ENCODE measurements at places on chromosomes 3 and 15.
A peak's percentile ranks its signal among the peaks of the same experiment; 100 is the strongest.

DNA sequence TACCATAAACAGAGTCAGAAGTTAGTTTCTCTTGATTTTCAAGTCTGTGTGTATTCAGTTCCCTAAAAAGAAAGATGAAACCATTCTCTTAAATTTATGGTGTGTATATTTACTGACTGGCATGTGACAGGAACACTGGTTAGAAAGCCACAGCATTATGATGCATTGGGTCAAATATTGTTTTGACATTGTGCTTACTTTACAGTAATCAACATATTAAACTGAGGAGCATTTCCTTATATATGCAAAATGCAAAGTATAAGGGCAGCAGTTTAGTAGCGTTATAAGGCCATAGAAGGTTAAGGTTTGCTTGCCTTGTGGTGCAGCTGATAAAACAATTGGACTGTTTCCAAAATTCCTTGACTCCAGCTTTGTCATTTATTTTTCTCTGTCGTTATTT, 72.9 kb downstream of the EPHA3 start:
- DNase-seq: no peak

GRCh38 chr3:120350401-120350941, 1.3 kb upstream of the LRRC58 start:
- DNase-seq: peak; percentile 30

GRCh38 chr3:144569651-144570050, 598.0 kb downstream of the DIPK2A start:
- DNase-seq: no peak

DNA sequence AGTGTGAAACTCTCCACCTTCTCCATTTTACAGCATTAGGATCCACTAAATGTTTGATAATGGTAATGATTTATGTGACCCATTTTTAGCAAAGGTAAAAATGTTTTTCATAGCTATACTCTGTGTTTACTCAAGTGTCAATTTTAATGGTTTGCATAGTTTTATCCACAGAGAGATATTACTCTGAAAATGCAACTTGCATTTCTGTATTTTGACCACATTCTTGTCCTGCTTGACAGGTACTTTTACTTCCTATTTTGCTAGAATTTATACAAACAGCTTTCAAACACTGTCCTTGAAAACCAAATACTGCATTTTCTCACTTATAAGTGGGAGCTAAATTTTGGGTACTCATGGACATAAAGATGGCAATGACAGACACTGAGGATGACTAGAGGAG, 62.9 kb downstream of the SERPINI1 start:
- no peak for DNase-seq

GRCh38 chr3:187522293-187522692, 147.9 kb downstream of the SST start:
- no peak for DNase-seq

DNA sequence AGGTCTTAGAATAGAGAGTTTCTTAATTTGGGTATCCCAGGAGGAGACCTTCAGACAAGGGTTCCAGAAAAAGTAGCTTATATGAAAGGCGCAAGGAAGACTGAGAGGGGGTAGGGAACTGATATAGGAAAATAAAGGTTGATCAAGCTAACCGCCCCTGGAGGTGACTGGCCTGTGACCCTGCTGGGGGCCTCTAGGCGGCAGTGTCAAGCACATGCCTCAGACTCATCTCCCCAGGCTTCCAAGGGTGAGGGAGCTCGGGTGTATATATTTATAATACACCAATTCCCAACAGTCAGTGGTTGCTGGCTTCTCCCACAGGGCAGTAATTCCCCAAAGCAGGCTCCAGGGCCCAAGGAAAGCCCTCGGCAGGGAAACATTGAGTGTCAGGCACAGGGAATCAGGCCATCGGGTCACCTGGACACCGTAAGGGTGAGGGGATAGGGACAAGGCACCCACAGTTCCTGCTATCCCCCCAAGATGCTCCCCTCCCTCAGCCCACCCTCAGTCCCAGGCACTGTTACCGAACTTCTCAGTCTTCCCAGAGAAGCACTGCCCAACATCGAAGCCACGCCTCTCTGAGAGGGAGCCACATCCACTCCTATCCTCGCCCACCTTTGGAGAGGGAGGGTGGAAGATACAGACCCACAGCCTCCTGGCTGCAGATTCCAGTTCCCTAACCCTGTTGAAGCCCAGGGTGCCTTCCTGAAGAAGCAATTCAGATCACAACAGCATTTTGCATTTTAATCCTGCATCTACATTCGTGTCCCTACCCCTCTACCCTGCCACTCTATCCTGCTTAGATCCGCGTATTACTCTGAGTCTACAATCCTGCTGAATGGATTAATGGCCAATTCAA, 19.5 kb upstream of the CAV3 start:
- no peak for DNase-seq

GRCh38 chr3:195900436-195901355, 7.7 kb downstream of the TNK2 start:
- no peak for DNase-seq

- DNase-seq: no peak
Measured at GRCh38 chr3:47870702-47871260, 67.8 kb downstream of the DHX30 start.

DNA sequence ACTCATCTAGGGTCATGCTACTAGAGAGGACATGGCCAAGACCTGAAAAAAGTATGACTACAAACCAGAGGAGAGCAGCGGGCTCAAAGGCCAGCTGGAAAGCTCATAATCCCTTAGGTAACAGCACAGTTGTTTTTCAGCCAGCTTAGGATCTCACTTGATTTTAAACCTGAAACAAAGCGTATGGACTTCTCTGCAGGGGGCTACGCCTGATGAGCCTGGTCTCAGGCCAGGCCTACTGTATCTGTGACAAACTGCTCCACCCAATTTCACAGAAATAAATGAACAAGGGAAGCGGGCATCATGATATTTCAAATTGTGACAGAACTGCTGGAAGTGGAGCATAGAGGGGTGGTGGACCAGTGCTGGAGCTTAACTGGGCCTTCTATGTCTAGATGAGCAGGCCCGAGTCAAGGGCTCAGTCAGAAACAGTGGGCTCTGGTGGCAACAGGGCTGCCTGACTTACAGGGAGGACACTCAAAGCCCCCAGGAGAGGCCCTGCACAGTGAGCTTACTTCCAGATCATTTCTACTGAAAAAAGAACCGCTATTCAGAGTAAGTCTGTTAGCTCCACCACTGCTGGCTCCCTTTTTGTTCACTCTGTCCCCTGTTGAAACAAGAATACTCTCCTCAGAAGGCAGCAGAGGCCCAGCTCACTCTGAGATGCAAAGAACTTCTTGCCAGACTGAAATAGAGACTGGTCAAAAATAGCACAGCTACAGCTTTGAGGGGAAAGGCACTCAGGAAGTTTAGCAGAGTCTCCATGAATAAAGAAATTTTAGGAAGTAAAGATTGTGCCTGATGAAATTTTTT, 47.0 kb downstream of the LRIG1 start:
- no peak for DNase-seq

GRCh38 chr3:104402902-104403301, 963.8 kb upstream of the ALCAM start:
- DNase-seq: no peak

DNA sequence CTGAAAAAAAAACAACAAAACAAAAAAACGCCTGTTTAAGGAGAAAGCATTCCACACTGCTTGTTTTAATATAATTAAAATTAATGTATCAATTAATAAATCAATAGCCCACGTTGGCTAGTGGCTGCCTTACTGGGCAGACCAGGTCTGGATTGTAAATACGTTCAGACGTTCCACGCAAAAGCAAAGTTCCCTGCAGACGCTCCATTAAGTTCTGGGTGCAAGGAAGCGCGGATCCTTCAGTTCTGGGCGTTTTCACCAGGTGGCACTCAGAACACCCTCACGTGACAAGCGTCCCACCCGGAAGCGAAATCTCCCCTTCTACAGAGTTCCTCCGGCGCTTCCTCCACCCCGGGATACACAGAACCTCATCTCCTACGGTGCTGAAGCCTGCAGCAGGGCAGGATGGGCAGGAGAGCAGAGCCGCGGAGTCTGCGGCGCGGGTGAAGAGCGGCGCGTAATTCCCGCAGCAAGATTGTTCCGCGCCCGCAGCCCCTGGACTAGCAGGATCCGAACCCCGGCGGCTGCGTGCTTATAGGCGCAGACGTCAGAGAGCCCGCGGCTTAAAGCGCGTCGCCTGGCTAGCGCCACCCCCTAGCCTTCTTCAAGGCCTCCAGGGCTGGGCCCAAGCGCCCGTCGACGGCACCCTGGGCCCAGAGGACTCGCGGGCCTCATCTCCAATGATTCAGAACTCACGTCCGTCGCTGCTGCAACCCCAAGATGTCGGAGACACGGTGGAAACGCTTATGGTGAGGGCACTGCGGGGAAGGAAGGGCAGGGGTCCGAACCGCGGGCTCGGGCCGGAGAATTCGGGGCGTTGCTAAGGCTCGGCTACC, at the start of gene SLC25A38:
SLC25A38 (plus strand) TSS at position 326 of the 836 bp plus-strand sequence; CDS start at position 681, 355 bp downstream.
- DNase-seq: peak; percentile 72

DNA sequence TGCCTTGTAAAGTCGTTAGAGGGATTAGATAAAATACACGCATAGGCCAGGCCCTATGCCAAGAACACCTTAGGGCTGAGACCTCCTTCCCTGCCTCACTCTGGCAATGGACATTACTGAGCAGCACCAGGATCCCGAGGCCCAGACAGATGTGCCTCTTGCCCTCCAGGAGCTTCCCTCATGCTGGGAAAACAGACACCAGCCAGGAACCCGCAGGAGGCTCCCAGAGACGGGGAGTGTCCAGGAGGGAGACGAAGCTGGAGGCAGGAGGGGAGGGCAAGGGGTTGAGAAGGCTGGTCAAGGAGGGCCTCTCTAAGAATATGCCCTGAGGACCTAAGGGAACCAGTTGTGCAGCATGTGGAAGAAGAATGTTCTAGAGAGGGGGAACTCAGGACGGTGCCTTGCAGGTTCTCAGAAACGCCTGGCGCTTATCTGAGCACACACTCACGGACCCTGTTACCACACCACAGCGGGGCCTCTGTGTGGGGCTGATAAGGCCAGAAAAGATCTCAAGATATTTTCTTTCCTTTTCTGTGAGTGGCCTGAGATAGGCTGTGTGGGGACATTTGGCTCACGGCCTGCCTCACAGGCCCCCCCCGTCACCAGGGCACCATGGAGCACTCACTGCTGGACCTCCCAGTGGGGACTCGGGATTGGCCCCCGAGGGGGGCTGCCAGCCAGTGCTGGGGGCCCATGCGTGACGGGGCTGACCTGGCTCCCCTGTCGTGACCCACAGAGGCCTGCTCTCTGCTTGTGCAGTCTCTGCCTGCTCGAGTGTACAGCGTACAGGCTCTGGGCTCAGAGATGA, 22.0 kb upstream of the CYP11A1 start:
- DNase-seq: no peak

DNA sequence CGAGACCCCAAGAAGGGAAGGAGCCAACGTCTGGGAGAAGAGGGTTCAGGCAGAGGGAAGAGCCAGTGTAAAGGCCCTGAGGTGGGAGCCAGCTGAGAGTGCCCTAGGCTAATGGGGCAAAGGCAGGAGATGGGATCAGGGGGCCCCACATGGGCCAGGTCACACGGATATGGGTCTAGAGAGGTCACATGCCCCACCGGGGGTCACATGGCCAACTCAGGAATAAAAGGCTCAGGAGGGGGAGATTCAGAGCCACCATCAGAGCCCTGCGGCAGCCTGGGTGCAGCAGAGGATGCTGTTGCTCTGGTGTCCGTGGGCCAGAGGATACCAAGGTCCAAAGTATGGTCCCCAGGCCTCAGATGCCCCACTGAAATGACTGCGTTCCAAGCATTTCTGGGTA, 55.3 kb upstream of the SLC6A6 start:
- DNase-seq: no peak

DNA sequence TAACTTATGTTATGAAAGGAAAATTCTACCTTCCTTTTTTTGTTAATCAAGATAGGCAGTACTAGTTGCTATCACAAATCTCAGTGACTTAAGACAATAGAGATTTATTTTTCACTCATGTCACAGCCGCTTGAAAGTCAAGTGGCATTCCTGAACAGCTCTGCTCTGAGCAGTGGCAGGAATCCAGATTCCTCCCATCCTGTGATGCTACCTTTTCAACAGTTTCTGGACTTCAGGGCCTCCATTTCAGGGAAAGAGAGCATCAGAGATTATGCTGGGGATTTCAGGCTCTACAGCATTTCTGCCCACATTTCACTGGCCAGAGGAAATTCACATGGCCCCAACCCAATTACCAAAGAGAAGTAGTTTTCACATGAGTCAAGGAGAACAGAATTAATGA, 83.4 kb downstream of the IL1RAP start:
- no peak for DNase-seq

DNA sequence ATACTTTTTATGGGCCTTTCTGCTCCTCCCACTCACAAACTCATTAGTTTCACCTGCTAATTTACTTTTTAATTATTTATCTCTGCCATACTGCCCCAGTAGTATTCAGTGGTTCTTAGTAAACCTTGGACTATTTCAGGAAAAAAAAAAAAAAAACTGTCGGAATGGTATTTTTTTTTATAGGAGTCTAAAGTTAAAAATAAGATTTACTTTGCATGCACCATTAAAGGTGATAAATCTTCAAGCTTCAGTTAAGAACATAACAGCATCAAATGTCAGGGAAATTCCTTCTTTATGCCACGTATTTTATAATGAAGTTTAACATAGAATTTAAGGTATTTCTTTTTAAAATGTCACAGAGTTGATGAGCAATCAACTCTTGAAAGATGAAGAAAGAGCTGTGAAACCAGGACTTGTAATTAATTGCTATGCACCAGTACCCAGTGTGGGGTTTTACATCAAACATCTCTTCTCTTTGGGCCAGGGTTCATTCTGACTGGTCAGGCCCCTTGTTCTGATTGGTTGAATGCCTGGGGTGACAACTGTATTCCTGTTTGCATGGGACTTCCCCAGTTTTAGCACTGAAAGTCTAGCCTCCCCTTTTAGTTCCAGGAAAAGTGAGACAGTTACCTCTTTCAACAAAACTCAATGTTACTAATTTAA, 40.3 kb upstream of the PTPRG start:
- no peak for DNase-seq
